ENCODE measurements at places on chromosomes 12 and 14.

GRCh38 chr14:58575956-58576355 is 61.8 kb upstream of the DACT1 start:
- DNase-seq, result no peak

DNA sequence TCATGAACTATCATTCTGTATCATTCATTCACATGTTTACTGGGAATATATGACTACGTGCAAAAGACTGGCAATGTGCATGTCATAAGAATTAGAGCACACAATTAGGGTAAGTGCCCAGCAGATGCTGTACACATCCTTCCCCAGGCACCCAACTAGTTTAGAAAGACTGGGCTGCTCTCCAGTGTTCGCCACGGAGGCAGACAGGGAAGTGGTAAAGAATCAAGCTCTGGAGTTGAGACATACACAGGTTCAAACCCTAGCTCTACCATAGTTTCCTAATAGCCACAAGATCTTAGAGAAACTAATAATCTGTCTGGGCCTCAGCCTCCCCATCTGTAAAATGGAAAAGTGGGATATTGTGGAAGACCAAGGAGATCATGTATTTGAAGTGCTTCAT is 6.8 kb downstream of the TMCC3 start:
- no peak for DNase-seq

DNA sequence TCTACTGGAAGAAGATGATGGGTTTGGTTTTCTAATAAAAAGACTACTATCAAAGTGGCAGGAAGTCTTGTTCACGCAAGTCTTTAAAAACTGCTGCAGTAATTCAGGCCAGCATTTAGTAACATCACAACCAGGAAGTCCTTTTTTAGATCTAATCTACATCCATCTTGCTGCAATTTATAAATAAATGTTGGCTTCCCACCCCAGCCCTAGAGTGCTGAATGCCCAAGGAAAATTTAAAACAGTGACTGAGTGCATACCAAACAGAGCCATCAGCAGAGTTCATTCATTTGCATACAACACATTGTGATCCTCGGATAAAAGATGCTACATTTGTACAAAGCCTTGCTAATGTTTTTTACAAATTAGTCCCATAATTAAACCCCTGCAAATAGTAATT is 72.1 kb downstream of the PHLDA1 start:
- no peak for DNase-seq

DNA sequence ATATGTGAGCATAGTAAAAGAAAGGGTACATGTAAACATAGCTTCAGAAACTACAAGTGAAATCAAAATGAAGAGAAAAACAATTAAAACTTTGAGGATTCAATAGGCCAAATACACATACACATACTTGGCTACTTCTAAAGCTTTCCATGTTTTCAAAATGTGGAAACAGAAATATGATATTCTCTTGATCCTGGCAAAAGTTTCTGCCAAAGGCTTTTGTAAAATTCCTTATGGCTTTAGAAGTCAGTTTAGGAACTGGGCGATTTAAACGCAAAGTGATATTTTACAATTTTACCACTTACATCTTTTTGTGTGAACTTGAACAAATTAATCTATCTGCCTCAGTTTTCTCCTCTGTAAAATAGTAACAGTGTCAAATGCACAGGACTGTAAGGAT is 756.4 kb downstream of the C12orf50 start:
- DNase-seq, result no peak

GRCh38 chr14:35339761-35340406 is 47.7 kb downstream of the PSMA6 start:
- DNase-seq, result no peak

DNA sequence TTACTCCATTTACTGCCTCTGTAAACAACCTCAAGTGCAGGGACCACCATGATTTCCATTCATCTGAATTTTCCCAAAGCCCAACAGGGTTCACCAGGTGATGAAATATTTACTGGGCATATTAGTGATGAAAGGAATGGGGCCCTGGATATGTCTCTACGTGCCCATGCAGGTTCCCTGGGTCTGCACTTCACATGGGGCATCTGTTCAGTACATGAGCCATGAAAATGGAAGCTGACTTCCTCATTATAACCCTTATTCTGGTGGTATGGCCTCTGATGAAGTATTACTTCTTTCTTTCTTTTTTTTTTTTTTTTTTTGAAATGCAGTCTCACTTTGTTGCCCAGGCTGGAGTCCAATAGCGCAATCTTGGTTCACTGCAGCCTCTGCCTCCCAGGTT is 26.5 kb upstream of the CORO1C start:
- no peak for DNase-seq
